ENCODE measurements at places on chromosomes 2 and 18.
A peak's percentile ranks its signal among the peaks of the same experiment; 100 is the strongest.

GRCh38 chr2:54755641-54756326 lies 32.3 kb downstream of the EML6 start:
- no peak for DNase-seq

DNA sequence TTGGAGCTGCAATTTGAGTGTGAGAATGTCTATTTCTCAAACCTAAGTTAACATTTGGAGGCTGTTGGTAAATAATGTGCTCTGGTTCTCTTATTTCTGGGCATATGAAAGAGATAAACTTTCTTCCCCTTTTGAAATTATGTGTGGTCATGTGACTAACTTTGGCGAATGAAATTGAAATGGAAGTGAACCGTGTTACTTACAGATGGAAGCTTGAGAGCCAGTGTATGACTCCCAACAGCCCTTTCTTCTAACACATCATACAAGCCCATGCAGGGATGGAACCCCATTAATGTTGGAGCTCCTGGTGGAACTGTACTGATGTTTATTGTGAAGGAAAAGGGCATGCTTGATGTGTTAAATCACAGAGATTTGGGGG lies 725.8 kb downstream of the TSN start:
- no peak for DNase-seq

DNA sequence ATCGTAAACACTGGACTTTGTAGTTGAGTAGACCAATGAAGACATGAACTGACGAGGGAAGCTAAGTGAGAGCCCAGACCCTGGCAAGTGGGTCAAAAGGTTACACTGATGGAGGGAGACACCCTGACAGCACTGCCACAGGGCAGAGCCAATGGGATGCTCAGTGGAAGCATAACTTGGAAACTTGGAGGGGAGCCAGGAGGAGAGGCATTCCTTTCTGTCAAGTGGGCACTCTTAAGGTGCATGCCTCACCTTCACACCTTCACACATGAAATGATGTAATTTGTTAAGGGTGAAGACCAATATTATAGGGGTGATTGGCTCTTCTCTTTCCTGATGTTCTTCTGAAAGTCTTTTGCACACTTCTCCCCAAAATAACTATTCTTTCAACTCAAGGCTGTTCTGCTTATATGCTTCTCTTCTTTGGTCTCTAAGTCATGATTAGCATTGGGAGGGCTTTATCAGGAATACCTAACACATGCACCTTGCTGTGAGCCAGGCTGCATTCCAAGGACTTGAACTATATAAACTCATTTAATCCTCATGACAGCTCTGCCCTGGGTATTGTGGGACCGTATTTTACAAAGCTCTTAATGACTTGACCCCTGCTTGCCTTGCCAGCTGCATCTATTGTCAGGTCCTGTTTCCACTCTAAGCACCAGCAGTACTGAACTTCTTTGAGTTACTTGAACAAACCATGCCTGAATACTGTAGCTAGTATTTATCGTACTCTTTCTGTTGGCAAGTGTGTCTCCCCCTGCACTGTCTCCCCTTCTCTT lies 19.0 kb downstream of the RPL37A start:
- DNase-seq: no peak

DNA sequence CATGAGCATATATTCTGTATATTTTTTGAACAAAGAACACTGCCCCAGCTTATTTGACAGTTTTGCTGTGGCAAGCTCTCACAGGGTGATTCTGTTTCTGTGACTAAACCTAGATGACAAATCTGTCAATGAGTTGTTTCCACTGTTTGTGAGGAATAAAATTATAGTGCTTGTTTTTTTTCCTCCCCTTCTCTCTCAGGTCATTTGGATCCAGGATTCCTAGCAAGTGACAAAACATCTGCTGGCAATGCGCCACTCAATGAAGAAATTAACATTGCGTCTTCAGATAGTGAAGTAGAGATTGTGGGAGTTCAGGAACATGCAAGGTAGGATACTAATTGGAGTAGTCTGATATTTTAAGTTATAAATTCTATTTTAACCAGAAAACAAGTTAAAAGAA lies 149.3 kb downstream of the HAUS1 start:
- peak; percentile 4 for DNase-seq

DNA sequence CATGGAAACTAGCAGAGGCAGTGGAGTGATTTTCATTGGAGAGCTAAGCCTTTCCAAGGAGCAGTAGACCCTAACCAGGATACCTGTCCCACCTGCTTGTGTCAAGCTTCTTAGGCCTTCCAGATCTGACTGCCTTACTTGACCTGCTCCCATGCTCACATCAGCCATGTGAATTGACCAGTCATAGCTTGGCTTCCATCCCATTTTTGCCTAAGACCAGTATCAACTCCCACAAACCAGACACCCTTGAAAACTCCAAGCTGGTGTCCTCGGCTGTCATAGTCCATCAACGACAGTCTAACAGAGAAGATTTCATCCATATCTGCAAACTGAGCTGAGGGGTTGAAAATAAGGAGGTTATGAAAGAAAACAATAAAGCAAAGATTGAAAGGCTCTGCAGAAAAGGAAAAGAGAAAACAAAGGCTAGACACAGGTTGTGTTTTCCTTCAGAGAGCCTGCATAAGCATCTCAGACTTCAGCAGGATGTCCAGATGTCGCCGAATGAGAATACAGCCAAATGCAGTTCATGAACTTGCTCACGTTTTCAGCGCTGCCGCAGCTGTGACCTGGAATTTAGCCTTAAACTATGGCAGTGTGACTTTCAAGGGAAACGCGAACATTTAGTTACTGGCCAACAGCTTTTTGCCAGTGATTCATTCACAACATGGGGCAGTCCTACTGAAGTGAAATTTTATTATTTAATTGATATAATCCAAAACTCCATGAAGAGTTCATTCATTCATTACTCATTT lies 868.1 kb upstream of the ID2 start:
- DNase-seq: no peak

- DNase-seq: no peak
Observed at GRCh38 chr2:169095621-169096105, 26.3 kb downstream of the DHRS9 start.

GRCh38 chr2:183497861-183498260 lies 373.6 kb downstream of the NUP35 start:
- DNase-seq: no peak

GRCh38 chr2:21693081-21693480 lies 569.3 kb downstream of the TDRD15 start:
- DNase-seq: no peak

DNA sequence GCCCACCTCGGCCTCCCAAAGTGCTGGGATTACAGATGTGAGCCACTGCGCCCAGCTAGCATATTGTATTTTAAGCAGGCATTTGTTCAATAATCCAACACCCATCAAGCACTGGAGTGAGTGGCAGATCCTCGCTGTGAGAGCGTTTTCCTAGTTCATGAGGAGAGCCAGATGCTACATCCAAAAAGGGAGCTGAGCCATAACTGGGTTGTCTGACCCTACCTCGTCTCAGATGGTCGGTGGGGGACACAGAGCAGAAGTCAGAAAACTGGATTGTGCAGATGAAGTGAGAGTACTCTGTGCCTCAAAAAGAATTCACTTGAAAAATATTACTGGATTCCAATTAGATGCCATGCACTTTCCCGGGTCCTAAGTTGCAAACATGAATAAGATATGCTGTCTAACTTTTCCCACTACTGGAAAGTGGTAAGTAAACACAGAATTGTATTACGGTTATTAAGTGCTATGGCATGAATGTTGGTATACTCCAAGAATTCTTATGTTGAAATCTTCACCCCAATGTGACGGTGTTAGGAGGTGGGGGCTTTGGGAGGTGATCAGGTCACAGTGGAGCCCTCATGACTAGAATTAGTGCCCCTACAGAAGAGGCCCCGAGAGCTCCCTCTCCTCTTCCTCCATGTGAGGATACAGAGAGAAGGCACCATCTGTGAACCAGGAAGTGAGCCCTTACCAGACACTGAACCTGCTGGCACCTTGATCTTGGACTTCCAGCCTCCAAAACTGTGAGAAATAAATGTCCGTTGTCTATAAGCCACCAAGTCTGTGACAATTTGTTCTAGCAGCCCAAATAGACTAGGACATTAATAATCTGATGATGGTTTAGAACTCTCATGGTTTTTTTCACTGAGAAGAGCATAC lies 21.5 kb downstream of the SOWAHC start:
- no peak for DNase-seq

DNA sequence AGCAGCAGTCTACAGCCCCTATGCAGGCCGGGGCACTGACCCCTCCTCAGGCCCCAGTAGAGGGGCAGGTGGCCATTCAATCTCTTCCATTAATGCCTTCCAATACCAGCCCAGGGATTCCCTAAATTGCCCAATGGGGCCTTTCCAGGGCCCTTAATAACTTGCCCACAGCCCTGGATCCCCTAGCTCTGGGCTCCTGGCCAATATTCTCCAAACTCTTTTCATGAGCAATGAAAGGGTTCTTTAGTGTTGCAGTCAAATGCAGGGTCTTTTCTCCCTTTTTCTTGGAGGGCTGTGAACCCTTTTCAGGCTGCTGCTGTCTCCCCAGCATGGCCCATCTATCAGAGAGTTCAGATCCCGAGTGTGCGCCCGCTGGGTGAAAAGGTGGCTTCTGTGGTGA lies 41.3 kb upstream of the SLC1A4 start:
- peak; percentile 29 for DNase-seq

- no peak for DNase-seq
Observed at GRCh38 chr2:99184811-99185210, 3.8 kb downstream of the MRPL30 start.

GRCh38 chr18:41969881-41970280 lies 14.8 kb downstream of the PIK3C3 start:
- DNase-seq: no peak

DNA sequence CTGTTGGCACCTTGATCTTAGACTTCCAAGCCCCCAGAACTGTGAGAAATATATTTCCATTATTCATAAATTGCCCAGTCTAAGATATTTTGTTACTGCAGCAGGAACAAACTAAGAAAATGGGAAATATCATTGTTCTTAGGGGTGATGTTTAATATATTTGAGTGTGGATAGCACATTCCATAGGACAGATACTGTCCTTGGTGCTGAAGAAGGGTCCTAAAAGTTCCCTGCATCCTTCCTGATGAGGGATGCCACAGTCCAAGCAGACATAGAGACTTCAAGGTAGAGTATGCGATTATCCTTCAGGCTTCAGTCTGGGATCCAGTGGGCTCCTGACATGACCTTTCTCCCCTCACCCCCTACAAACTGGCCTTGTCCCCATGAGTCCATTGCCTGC lies 689.0 kb downstream of the TDRD15 start:
- no peak for DNase-seq

DNA sequence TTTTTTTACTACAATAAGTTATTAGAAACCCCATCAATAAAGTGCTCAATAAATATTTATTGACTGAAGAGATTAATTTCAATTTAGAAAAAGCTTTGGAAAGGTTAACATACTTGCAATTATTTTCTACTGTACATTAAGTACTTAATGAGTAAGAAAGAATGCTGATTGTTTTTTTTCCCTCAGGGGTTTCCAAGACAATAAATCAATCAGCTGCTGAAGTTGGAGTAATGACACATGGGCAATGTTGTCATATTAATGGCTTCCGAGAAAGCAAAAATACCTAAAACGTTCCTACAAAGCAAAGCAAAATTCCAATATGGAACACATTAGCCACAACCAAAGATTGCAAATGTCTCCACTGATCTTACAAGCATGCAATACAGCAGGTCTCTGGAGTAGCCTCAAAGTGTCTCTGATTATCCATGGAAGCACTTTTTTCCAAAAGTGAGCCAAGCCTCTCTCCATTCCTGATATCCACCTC lies 66.7 kb downstream of the ZC3H6 start:
- no peak for DNase-seq

- DNase-seq: no peak
Observed at GRCh38 chr2:227117852-227118251, 46.2 kb downstream of the COL4A4 start.

DNA sequence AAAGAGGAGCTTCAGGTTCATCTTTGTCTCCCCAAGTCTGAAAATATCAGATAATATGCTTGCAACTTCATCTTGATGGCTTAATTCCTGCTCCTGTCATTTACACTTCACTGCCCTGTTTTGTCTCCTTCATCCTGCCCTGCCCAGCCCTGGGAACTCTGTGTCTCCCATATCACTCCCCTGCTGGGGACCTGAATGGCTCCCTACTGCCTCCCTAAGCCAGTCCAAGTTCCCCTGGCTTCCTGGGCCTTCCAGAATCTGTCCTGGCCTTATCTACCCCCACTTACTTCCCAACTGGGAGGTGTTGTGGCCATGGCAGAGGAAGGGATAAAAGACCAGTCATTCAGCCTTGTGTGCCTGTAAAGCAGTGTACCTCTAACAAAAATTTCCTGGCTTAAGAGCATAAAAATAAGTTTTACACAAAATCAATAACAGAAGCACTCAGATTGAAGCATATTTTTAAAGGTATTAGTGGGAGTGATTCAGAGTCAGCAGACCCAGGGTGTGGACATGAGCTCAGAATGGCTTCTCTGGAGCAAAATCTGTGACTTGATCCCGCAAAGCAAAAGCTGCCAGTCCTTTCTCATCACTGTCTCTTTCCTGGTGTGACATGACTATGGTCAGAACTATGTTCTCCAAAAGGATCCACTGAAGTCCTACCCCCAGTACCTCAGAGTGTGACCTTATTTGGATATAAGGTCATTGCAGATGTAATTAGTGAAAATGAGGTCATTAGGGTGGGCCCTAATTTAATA lies 59.1 kb downstream of the INO80C start:
- DNase-seq: no peak

DNA sequence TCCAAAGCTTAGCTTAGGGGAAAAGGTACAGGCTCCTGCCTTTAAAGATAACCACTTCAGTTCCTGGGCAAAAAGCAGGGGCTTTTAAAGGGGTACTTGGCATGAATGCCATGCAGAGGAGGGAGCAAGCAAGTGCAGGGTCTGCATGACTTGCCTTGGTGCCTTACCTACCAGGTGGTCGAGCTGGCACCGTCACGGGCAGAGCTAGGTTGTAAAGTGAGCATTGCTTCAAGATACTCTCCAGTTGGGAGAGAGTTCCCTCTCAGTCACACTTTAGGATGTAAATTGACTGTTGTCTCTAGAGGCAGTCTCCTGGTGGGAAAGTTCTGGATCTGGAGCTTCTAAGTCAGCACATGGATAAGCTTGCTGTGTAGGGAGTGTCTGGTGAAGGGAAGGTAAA lies 58.6 kb upstream of the MCFD2 start:
- no peak for DNase-seq

- no peak for DNase-seq
Observed at GRCh38 chr18:13597068-13597467, 129.3 kb downstream of the FAM210A start.

DNA sequence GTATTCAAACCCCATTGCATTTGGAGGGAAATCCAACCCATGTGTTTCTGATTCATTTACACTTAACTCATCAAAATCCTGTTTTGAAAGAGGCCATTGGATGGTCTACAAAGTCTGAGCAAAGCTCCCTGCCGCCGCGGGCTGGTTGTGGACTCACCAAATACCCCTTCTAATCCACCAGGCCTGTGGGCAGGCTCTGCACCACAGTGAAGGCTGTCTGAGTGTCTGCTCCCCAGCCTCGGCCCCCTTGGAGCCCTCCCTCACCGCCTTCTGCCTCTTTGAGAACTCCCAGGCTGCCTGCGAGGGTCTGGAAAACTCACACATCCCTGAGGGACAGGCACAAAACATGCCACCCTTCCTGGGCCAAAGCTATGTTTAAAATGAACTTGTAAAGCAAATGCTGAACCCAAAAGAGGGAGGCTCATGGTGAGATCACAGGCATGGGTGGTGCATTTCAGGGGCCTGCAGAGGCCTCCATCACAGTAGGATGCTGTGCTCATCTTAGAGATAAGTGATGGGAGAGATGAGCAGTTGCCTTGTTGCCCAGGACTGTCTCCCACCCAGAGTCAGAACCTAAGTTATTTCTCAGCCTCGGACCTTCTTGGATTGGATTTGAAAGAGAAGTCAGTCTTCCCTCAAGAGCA lies 225.0 kb downstream of the CYP26B1 start:
- no peak for DNase-seq

GRCh38 chr18:34661464-34662087 lies 48.5 kb upstream of the DTNA start:
- DNase-seq: no peak

GRCh38 chr2:137838255-137839092 lies 125.8 kb upstream of the HNMT start:
- DNase-seq: no peak
